ENCODE measurements at places on chromosomes 4 and X.
A peak's percentile ranks its signal among the peaks of the same experiment; 100 is the strongest.

DNA sequence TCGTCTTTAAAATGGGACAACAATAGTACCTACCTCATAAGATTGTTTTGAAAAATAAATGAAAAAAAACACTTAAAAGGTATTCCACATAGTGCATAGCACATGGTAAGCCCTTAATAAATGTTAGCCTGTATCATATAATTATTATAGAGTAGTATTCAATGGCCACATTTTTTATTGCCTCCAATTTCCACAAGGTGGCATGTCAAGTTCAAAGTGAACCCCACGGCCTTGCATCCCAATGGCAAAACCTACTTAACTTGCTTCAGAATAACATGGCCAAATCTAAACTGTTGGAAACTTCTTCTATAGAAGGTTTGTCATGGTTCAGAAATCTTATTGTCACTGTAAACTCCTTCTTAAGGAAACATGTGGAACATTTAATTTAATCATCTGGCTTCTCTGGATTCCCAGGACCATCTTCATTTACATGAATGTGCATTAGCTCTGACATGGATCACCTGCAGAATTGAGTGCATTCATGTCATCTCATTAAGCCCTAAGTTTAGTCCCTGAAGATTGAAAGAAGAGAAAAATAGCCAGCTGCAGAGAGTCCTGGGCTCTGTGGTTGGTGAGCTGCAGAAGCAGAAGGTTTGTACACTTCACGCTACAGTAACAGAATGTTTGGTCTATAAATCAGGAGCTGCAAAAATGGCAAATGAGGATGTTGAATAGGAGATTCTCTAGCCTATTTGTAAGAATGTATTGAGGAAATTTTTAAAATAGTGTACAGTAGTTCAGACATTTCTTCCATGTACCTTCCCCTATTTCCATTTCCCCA lies 61.0 kb downstream of the ANXA3 start:
- no peak overlapping the region for H3K4me3 ChIP-seq
- no peak overlapping the region for H3K27ac ChIP-seq
- H3K36me3 ChIP-seq: no peaks in the 10 kb centered on the region
- peak; percentile 61 for DNase-seq

GRCh38 chr4:164924670-164925238 lies 47.8 kb downstream of the APELA start:
- no peak for DNase-seq
- no peak overlapping the region for H3K27ac ChIP-seq
- H3K4me3 ChIP-seq: no peak overlapping the region

GRCh38 chr4:168880072-168880675 lies 129.9 kb downstream of the CBR4 start:
- H3K27me3 ChIP-seq: no peaks in the 10 kb centered on the region
- DNase-seq: peak; percentile 56
- peaks cover 26% of the 10 kb centered on the region for H3K36me3 ChIP-seq
- peaks cover 32% of the 10 kb centered on the region for H3K4me1 ChIP-seq
- H3K27ac ChIP-seq: peak overlapping the region; percentile 46
- no peak overlapping the region for H3K4me3 ChIP-seq

DNA sequence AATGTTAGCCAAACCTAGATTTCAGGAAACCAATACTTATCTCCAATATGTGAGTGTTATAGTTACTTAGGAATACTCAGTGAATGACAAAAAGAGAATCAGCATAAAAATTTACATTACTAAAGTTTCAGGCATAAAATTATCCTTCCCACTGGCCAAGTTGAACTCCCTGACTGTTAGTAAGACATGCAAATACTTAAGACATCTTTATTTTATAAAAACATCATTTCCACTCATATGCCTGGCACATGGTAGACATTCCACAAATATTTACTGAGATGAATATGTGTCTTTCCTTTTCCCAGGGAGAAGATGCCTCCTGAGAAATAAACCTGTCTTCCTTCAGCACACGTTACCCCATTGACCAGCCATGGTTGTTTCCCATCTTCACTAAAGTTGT lies 7.3 kb downstream of the VEGFD start:
- H3K27me3 ChIP-seq: no peaks in the 10 kb centered on the region
- peak; percentile 25 for DNase-seq
- no peak overlapping the region for H3K27ac ChIP-seq
- H3K4me1 ChIP-seq: peaks cover 1% of the 10 kb centered on the region

DNA sequence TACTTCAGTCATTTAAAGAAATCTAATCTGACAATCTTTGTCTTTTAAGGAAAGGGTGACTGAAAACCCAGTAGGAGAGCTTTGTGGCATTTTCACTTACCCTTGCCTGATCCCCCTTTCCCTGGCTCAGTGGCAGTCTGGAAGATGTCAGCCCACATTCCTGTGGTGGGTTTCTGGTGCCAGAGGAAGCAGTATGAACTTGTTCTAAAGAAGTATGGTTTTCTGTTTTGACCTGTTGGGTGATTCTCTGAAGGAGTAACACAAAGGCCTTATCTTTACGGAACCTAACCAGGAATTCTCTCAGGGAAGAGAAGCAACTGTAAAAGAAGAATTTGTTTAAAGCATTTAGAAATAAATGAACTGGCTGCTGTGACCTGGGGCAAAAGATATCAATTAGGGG lies 41.9 kb downstream of the BMP15 start:
- no peak overlapping the region for H3K27ac ChIP-seq
- no peaks in the 10 kb centered on the region for H3K27me3 ChIP-seq
- no peak overlapping the region for H3K4me3 ChIP-seq
- no peak for DNase-seq
- H3K4me1 ChIP-seq: no peaks in the 10 kb centered on the region

- no peak for DNase-seq
- H3K27me3 ChIP-seq: 0 out of 2 replicates have a peak, but pooled peaks cover 1% of the 10 kb centered on the region
- H3K4me1 ChIP-seq: no peaks in the 10 kb centered on the region
Measured at GRCh38 chr4:77963004-77963403, 94.1 kb upstream of the FRAS1 start.

- H3K4me3 ChIP-seq: no peak overlapping the region
- H3K27me3 ChIP-seq: peaks cover 19% of the 10 kb centered on the region
- H3K27ac ChIP-seq: no peak overlapping the region
- no peaks in the 10 kb centered on the region for H3K36me3 ChIP-seq
Measured at GRCh38 chr4:1570291-1571164, 113.6 kb downstream of the FAM53A start.

- no peak overlapping the region for H3K27ac ChIP-seq
- H3K36me3 ChIP-seq: no peaks in the 10 kb centered on the region
- no peaks in the 10 kb centered on the region for H3K27me3 ChIP-seq
- H3K4me1 ChIP-seq: no peaks in the 10 kb centered on the region
- H3K4me3 ChIP-seq: no peak overlapping the region
Measured at GRCh38 chrX:148051973-148052372, 70.8 kb downstream of the FMR1NB start.

- no peak overlapping the region for H3K4me3 ChIP-seq
- H3K27ac ChIP-seq: no peak overlapping the region
- no peaks in the 10 kb centered on the region for H3K27me3 ChIP-seq
- H3K4me1 ChIP-seq: no peaks in the 10 kb centered on the region
- 0 out of 2 replicates have a peak, but pooled peaks cover 3% of the 10 kb centered on the region for H3K36me3 ChIP-seq
Measured at GRCh38 chrX:55767100-55767499, 49.6 kb downstream of the RRAGB start.

GRCh38 chrX:7330556-7330955 lies 182.6 kb upstream of the PUDP start:
- no peaks in the 10 kb centered on the region for H3K36me3 ChIP-seq
- no peaks in the 10 kb centered on the region for H3K27me3 ChIP-seq
- H3K27ac ChIP-seq: no peak overlapping the region
- H3K4me3 ChIP-seq: no peak overlapping the region
- peak; percentile 21 for DNase-seq

GRCh38 chr4:168461821-168462220 lies 18.5 kb downstream of the DDX60L start:
- H3K4me3 ChIP-seq: no peak overlapping the region
- DNase-seq: peak; percentile 16
- H3K36me3 ChIP-seq: no peaks in the 10 kb centered on the region
- no peaks in the 10 kb centered on the region for H3K4me1 ChIP-seq

DNA sequence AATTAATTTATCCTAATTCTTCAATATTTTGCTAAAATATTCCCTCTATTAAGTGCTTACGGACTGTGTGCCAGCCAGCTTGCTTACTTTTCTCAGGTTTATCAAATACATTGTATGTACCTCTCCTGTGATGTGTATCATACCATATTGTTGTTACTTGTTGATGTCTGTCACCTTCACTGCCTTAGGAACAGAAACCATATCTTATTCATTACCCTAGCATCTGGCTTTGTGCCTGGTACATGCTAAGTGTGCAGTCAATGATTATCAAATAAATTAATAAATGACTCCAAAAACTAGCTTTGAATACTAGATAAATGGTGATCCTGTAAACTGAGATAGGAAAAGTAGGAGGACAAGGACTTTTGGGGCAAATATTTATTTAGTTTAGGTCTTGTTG lies 6.9 kb downstream of the CLCN3 start:
- no peak for DNase-seq
- no peak overlapping the region for H3K27ac ChIP-seq
- H3K4me1 ChIP-seq: no peaks in the 10 kb centered on the region
- H3K27me3 ChIP-seq: no peaks in the 10 kb centered on the region

GRCh38 chrX:68929332-68930150 lies 100.7 kb downstream of the EFNB1 start:
- no peak overlapping the region for H3K4me3 ChIP-seq
- H3K4me1 ChIP-seq: peaks cover 18% of the 10 kb centered on the region
- peaks cover 1% of the 10 kb centered on the region for H3K27me3 ChIP-seq
- peak; percentile 85 for DNase-seq
- no peak overlapping the region for H3K27ac ChIP-seq

Data from IMR-90 (cell line).